ENCODE measurements at places on chromosomes 4 and X.

DNA sequence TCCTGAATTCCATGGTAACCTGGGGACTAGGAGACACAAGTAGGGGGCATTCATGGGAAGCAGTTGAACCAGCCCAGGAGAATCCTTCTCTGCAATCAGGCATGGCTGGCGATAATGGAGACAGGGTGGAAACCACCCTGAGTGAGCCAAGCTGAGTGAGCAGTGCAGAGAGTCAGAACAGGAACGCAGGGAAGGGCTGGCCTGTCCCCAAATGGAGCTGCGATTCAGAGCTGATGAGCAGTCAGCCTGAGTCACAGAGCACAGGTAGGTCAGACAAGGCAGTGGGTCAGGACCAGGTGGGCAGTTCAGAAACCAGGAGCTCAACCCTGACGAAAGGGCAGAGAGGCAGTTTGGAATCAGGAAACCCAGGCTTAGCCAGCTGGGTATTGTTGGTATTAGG is 129.0 kb downstream of the BTC start:
- no peak for DNase-seq

- no peak for DNase-seq
These were observed 264.3 kb downstream of the RAPGEF2 start for GRCh38 chr4:159366966-159367780.

DNA sequence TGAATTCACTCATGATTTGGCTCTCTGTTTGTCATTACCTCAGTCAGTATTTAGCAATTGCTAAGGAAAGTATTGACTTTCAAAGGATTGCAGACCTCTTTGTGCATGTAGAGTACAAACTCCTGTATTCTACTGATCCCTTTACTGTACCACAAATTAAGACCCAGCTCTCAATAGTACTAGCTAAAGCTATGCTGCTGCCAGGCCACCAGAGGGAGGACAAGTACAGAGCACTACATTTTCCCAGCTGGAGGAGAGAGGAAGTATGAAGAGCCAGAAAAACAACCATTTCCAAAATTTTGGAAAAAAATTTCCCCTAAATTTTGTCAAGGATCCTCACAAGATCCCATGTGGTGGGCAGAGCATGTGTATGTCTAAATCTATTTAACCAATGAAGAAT is 175.0 kb upstream of the MTMR8 start:
- no peak for DNase-seq

GRCh38 chr4:78171482-78171881 is 114.4 kb downstream of the FRAS1 start:
- no peak for DNase-seq

DNA sequence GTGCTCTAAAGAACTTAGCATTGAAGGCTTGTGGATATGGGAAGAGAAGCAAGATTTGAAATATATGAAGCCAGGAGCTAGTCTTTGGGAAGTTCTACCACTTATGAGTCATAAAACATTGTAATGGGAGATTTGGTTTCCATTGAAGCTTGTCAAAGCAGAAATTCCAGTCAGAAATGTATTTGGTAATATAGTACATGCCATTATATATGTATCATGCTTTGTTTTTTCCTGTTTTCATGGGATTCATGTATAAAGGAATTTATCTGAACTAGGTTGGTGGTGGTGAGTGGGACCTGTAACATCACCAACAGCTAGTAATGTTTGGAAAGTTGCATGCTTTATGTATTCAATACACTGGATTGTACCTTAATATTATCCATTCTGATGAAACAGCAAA is 14.6 kb upstream of the DCAF8L2 start:
- DNase-seq, result no peak

GRCh38 chr4:154044108-154044531 is 255.2 kb upstream of the SFRP2 start:
- DNase-seq, result no peak

DNA sequence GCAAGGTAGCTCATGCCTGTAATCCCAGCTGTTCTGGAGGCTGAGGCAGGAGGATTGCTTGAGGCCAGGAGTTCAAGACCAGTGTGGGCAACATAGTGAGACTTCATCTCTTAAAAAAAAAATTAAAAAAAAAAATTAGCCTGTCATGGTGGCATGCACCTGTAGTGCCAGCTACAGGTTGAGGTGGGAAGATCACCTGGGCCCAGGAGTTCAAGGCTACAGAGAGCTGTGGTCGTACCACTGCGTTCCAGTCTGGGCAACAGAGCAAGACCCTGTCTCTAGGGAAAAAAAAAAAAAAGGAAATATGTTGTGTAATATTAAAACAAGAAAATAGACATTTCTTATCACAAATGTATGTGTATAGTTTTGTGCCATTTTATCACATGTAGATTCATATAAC is 97.8 kb downstream of the LARP1B start:
- DNase-seq, result no peak

GRCh38 chrX:131626681-131627296 is 82.9 kb downstream of the OR13H1 start:
- DNase-seq, result no peak

DNA sequence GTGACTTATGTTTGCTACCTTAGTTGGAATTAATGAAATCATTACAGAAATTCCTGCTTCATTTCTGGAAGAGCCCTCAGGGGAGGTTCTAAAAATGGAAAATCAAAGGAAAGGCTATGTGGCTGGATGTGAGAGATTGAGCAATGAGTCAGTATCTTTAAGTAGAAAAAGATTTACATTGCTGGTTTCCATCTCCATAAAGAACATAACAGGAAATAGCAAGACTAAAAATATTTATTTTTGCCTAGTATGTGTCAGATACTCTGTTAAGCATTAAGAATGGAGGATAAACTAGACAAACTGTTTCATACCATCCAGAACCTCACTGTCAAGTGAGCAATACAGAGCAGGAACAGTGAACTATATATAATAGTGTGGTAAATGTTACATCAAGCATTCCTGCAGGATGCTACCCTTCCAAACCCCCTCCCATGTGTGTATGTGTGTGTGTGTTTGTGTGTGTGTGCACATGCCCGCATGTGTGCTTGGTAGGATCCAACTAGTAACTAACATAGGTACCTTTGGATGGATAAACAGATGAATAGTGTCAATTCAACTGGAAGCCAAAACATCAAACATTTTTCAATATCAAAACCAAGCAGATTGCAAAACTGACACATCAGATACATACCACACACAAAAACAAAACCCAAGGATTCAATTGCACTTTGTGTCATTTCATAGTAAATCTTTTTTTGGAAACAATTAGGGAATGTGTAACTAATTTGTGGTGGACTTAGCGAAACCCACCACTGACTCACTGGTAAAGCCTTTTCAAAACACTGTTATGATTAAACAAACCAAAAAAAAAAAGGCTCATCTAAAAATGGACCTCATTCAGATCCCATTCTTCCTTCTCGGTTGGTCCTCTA is 223.4 kb downstream of the SHROOM3 start:
- DNase-seq, result no peak
